ENCODE measurements at places on chromosomes 2 and 18.
A peak's percentile ranks its signal among the peaks of the same experiment; 100 is the strongest.

- peak; percentile 72 for DNase-seq
These were observed 1.4 kb downstream of the CYRIA start for GRCh38 chr2:16664052-16664731.

DNA sequence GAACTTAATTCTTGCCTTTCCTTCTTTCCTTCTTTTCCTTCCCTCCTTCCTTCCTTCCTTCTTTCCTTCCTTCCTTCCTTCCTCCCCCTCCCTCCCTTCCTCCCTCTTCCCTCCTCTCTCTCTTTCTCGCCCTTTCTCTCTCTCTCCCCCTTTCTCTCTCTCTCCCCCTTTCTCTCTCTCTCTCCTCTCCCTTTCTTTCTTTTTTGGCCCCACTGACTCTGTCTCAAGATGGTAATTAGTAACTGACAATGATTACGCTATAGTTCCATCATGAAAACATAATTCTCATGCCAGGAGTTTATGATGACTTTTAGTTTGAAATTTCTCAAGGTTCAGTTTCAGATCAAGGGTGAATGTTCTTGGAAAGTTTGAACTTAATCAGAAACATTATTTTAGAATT is 14.8 kb upstream of the CTLA4 start:
- no peak for DNase-seq

DNA sequence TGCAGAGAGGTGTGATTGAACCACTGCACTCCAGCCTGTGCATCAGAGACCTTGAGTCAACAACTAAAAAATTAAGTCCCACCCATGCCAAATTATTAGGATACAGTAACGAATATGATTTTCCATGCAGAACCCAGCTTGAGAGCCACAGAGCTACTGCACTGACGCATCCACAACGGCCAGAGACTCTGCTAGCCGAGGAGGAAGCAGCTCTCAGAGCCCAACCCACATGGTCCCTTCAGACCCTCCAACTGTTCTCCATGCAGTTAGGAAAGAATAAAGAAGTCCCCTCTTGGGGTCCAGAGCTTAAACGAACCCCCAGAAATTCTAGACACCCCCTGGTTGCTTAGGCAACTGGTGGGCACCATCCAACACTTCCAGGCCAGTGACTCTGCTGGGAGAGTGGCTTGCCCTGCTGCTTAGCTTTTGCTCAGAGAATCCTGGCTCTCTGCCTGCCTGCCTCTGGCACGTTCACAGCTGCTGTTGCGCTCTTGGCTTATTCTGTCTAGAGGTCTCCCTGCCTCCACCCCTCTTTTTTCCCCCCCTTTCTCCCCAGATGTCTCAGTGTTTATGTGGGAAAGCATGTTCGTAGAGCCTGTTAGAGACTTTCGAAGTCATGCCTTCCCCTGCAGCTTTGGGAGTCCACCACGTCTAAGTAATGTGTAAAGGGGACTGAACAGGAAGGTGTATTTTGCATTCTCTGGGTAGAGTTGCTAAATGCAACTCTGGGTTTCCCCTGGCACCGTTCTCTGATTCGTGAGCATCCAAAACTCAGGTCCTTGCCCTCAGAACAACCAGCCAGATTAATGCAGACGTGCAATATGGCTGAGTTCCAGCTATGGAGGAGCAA is 26.0 kb upstream of the SP3 start:
- DNase-seq, result peak; percentile 91

GRCh38 chr18:61891894-61892293 is 913 bp downstream of the RNF152 start:
- DNase-seq, result no peak

- no peak for DNase-seq
These were observed 209.0 kb upstream of the KYNU start for GRCh38 chr2:142668420-142668819.

- DNase-seq, result no peak
These were observed 1.6 kb downstream of the COX7A2L start for GRCh38 chr2:42359304-42359964.

- no peak for DNase-seq
These were observed 13.0 kb downstream of the POLR2D start for GRCh38 chr2:127844973-127845372.

DNA sequence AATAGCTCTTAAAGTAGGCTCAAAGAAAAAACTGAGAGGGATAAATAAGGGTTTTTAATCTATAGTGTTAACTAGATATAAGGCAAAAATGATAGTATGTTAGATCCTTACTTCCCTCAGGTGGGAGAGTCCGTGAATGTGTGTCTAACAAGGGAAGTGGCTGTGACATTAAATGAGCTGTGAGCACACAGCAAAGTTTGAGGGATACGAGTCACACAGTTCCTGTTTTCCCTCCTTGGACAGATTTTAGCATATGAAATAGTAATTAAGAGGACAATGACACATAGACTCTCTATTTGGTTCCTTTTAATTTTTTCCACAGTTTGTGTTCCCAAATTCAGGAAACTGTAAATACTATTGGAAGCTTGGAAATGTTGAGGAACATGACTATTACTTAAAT is 148.4 kb upstream of the CAVIN2 start:
- no peak for DNase-seq

DNA sequence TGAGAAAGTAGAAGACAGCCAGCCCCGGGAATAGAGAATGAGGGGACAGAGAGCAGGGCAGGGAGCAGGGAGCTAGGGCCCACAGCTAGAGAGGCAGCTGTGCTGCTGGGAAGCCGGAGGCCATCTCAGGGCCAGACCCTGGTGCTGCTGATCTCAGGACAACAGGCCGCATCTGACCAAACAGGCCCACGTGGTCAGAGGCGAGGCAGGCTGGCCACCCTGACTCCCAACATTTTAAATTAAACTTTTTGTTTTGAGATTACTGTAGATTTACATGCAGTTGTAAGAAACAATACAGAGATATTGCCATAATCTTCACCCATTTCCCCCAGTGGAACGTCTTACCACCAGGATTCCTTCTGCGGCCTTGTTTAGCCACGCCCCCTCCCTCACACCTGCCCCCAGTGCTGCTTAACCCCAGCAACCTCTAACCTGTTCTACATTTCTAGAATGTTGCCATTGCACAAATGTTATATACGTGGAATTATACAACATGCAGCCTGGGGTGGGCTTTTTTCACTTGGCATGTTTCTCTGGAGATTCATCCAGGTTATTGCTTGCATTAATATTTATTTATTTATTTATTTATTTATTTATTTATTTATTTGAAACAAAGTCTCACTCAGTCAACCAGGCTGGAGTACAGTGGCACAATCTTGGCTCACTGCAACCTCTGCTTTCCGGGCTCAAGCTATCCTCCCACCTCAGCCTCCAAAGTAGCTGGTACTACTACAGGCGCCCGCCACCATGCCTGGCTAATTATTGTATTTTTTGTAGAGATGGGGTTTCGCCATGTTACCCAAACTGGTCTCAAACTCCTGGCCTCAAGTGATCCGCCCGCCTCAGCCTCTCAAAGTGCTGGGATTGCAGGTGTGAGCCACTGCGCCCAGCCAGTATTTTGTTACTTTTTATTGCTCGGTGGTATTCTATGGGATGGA is 48.6 kb upstream of the GPR17 start:
- no peak for DNase-seq

DNA sequence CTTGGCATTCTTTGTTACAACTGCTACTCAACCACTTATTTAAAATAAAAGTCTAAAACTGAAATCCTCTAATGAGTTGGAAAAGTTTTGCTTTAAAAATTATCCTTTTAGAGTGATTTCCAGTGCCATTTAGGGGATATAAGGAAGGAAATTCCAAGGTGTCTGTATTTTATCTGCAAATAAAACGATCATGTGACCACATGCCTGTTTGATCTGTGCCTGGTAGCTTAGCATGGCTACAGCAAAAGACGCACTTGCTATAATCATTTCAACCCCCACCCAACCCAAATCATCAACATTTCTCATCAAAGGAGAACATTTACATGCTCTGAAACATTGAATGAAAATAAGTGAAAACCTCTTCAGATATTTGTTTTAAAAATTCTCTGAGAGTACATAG is 615.1 kb downstream of the IRS1 start:
- no peak for DNase-seq

- DNase-seq, result no peak
These were observed 114.6 kb upstream of the CCDC68 start for GRCh38 chr18:55073834-55074233.

- no peak for DNase-seq
These were observed 45.0 kb upstream of the RIT2 start for GRCh38 chr18:43160509-43160908.

- no peak for DNase-seq
These were observed 570.3 kb downstream of the FBXO15 start for GRCh38 chr18:73577365-73577764.

DNA sequence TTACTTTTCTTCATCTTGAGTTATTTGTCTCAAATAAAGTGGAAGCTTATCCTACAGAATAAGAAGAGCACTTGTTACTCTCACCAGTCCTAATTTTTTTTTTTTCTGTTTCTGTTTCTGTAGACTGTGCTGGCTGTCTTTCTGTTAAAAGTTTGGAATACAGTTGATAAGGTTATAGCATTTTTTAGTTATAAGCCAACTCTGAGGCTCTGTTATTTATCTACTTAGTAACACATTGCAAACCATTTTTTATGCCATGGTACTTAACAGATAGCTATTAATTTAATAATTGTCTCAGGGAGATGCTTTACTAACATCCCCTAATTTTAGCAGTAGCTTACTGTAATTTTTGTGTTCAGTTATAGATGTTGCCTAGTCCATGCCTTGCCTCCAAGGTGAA is 37.9 kb downstream of the CREB1 start:
- no peak for DNase-seq

GRCh38 chr2:98801286-98801685 is 70.4 kb upstream of the MGAT4A start:
- DNase-seq, result no peak

All from left hindlimb (tissue), 1 donor.